ENCODE measurements at places on chromosomes 1 and 21.
A peak's percentile ranks its signal among the peaks of the same experiment; 100 is the strongest.

DNA sequence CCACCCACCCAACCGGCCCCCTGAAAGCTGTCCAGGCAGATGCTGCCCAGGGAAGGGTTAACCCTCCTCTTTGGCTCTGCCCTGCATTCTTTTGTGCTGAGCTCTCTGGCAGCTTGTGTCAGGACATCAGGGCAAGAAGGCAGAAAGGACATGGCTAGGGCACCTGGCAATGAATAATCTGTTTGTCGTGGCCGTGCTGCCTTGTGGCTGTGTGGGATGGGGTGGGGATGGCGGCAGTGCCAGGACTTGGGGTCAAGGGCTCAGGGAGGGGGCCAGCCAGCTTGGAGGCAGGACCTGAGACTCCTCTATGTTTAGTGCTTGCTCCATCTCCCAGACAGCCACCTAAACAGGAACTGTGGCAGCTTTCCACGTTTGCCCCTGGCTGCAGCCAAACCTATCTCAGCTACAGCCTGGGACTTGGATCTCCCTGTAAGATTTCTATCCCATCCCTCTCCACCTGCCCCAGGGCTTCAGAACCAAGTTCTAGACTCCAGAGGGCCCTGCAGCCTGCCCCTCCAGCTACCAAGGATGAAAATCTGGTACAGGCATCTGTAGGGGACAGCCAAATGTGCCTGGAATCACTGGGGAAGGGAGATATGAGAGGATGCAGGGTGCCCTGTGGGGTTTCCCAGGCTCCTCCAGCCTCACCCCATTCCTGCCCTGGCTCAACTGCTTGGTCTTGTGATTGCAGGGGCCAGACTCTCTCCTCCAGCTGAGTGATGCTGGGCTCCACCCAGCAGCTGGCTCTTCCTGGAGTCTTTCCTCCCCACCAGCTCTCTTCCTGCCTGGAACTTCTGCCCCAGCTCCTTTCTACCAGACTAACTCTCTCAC is 9.6 kb upstream of the GPR37L1 start:
- DNase-seq: no peak

DNA sequence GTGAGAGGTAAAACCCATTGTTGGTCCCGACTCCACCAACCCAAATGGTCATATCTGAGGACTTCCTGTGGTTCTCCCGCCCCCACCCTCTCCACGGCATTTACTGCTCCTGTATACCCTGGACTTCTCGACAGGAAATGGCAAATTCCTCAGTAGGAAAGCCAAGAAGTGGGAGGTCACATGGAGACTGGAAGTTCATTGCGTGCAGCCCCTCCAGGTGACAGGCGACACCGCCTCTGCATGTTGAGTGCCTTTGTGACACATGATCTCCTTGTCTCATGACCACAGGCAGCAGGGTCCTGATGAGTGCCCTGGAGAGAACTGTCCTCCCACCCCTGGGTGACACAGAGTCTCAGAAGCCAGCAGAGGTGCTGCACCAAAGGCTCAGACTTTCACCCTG is 24.2 kb downstream of the ERG start:
- DNase-seq: no peak

DNA sequence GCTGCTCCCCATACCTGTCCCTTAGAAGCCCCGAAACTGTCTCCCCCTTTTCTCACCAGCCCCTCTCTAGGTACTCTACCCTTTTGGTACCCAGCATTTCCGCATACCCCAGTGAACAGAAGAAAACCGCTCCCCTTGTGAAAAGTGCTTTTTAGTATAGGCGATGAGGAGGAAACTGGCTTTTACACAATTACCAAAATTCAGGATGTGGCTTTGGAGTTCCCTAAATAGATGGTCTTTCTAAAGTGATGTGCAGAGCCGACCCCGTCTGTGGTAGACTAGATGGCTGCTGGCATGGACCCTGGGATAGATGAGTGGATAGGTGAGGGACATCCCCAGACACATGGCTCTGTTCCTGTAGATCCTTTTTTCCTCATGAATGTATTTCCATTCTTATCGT is 2.6 kb upstream of the PER3 start:
- DNase-seq: no peak

DNA sequence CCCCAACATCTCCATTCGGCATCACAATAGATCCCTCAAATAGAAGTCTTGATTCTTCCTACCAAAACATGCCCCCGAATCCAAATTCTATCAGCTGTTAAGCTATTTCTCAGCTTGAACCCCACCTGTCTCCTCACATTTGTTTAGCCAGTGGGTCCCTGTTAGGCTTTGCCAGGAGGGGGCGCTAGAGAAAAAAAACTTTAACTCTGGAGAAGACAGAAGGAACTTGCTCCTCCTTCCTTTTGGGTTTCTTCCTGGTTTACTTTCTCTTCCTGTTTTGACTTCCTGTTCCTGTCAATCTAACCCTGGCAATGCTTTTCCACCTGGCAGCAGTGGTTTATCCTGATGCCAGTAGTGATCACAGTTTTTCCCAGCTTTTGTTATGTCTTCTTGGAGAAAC is 95.6 kb upstream of the KCNK1 start:
- DNase-seq: no peak

GRCh38 chr1:9823943-9824701 is at the start of gene CLSTN1:
CLSTN1 (minus strand) TSS chr1:9823965; CDS start chr1:9823733, 232 bp downstream.
- DNase-seq: peak; percentile 84

GRCh38 chr1:228998179-228998578 is 262.9 kb downstream of the RHOU start:
- DNase-seq: no peak

- no peak for DNase-seq
Observed at GRCh38 chr21:39111931-39112550, 71.2 kb downstream of the PSMG1 start.

Data from activated T-cell treated with anti-CD3 and anti-CD28 coated beads for 48 hours (primary cell).